ENCODE measurements at places on chromosomes 11 and 22.

DNA sequence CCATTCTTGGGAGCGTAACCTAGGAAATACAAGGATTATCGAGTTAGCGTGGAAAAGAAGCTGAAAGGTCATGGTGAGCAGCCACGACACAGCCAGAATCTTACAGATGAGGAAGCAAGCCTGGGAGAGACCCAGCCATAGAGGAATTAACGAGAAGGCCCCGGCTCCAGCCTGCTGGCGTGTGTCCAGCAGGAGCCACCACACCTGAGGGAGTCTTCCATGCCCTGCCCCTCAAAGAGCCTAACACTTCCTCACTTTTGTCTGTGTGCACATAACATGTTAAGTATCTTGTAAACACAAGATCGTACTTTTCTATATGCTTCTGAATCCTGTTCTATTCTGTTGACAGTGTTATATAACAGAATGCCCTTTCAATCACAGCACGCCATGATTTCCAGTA lies 18.1 kb downstream of the CECR2 start:
- no peak for DNase-seq

DNA sequence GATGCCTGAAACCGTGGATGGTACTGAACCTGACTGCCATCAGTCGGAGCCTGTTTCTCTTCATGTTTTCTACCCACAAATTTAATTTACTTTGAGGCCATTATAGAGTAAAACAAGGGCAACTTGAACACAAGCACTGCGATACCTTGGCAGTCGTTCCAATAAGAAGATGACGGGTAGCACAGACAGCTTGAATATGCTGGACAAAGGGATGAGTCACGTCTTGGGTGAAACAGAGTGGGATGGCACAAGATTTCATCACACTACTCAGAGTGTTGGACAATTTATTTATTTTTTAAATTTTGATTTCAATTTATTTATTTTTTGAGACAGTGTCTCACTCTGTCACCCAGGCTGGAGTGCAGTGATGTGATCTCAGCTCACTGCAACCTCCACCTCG lies 5.7 kb downstream of the DIXDC1 start:
- DNase-seq, result no peak

DNA sequence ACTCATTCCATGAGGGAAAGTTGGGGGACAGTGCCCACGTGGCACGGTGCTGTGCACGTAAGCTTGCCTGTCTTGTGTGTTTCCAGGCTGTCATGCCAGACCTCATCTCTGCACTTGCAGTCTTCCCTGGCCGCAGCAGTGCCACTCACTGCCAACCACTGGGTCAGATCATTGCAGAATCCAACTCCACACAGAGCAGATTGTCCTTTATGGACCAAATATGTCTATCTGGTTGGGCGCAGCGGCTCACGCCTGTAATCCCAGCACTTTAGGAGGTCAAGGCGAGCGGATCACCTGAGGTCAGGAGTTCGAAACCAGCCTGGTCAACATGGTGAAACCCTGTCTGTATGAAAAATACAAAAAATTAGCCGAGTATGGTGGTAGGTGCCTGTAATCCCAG lies 4.4 kb upstream of the PPARA start:
- no peak for DNase-seq

DNA sequence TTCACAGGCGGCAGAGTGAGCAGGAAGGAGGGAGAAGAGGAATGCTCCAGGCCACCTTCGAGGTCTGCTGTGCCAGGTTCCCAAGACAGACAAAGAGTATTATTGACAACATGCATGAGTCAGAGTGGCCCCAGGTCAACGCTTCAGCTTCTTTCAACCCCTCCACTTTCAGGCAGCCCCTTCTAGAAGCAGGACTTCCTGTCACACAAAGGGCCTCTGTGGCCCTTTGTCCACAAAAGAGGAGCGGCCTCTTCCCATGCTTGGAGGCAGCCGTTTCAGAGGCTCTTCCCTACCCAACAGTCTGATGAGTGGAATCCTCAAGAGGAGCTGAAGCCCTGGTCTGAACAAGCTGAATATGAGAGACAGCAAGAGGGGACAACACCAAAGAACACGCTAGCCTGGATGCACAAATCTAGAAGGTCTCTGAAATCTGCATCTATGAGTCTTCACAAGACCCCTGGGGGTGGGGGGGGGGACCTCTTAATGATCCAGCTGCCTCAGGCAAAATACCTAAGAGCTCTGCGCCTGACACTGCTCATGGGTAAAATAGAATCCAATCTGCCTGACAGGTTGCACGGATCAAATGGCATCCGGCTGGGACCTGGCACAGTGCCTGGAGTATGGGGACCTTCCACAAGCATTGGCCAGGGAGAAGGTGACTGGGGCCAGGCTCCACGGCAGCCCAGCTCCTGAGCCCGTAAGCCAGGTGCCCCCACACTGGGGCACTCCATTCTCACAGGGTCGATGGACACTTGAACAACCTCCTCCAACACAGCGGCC lies 67.5 kb downstream of the PACSIN2 start:
- no peak for DNase-seq

DNA sequence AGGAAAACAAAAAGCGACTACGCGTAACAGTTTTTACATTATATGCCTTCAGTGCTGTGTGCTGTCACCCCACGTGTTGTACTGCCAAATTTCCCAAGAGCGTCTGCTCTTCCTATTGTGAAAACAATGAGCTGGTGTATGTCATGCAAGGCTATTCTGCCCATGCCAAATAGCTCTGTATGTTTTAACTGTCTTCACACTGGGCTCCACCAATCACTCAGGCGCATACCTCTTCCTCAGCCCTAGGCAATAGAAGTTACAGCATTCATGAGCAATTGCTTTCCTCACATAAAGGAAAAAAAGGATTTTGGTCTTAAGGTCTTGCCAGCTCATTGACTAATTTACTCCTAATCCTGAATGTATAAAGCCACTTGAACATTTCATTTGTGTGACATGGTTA lies 606.8 kb downstream of the NTM start:
- no peak for DNase-seq
